Fibroblast of the aortic adventitia (primary cell): ENCODE measurements at places on chromosomes 2 and 18.

DNA sequence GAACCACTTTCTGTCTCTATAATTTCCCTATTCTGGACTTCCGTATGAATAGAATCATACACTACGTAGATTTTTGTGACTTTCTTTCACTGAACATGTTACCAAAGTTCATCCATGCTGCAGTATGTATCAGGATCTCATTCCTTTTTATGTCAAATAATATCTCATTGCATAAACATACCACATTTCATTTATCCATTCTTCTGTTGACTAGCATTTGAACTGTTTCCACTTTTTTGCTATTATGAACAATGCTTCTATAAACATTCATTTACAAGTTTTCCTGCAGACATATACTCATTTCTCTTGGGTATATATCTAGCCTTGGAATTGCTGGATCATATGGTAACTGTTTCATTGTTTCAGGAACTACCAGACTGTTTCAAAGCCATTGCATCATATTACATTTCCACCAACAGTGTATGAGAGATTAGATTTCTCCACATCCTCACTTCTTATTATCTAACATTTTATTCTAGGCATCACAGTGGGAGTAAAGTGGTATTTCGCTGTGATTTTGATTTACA lies 186.2 kb downstream of the DYM start:
- peak; percentile 95 for DNase-seq

GRCh38 chr2:241613017-241613780 lies 23.8 kb downstream of the THAP4 start:
- DNase-seq: peak; percentile 43

- peak; percentile 57 for DNase-seq
Observed at GRCh38 chr2:44102790-44103562, 65.7 kb upstream of the PPM1B start.

GRCh38 chr18:8373486-8373885 lies 235.8 kb upstream of the RAB12 start:
- DNase-seq: peak; percentile 60

DNA sequence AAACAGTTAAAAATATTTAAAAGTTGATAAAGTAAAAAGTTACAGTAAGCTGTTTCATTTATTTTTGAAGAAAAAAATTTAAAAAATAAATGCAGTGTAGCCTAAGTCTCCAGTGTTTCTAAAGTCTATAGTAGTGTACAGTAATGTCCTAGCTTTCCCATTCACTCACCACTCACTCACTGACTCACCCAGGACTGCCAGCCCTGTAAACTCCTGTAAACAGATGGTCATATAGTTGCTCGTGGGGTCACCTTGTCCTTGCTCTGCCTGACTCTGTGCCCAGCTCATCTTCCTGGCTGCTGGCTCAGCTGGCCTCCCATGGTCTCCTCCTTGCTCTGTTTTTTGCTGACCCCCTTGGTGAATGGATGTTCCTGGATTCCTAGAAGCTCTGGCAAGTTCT lies 180.3 kb downstream of the VAPA start:
- DNase-seq: no peak

DNA sequence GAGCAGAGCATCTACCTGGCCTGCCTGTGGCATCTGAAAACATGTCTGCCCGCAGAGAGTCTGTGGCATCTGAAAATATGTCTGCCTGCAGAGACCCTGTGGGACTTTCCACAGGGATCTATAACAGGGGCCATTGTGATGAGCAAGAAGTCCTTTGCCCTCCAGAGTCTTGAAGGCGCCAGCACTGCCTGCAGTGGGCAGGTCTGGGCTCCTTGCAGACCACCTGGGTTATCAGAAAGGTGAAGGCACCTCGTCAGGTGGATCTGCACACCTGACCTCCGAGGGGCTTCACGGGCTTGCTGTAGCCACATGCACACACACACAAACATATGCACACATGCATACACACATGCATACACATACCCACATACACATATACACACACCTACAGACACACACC lies 189.5 kb upstream of the HDAC4 start:
- no peak for DNase-seq

DNA sequence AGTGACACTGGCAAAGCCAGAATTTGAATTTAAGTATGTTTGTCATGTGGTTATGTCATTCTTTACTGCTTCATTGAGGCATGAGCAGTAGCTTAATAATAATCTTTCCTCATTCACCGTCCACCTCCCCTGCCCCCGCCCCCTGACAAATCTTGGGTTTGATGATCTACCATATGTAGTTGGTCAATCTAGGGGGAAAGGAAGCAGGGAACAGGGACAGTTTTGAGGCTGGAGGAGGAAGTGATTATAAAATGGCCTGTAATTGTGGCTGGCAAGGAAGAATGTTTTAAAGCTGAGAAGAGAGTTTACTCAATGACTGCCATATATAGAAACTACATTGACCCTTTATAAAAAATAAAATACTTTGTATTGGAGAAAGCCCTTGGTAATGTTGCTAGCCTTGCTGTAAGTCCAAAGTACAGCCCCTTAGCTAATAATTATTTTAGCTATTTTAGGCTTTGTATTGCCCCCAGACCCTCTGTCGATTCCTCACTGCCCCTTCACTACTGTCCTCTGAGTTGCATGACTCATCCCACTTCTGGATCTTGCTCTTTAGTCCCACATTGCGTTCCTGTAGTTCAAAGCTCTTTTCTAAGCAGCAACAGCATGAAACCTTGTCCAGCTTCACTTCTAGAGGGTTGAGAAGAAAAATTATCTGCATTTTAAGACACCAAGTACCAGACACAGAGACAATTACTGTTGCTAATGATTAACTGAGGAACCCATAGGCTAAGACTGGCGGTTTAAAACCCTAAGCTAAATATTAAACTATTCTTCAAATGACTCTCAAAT lies 38.4 kb downstream of the PELI1 start:
- no peak for DNase-seq

GRCh38 chr2:111694700-111695101 lies 189.3 kb downstream of the ANAPC1 start:
- peak; percentile 100 for DNase-seq

DNA sequence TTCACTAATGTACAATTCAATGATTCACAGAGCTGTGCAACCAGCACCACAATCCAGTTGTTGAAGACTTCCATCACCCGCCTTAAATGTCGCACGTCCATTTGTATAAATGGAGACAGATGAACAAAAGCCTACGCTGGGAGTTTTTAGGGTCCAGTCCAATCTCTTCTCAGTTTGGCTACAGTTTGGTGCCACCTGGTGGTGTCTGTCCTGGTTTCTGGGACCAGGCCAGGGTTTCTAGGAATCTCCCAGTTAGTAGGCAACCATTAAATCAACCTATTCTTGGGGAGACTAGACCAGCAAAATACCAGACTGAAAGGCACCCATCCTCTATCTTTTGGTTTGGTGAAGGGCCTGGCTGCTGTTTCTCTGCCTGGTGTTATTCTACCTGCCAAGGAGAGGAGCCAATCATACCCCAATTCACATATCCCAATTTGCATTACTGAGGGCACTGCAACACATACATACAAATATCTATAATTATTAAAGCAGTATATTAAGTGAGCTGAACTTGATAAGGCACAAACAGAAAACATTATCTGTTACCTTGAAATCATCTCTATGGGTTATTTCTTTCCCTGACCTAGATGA lies 3.2 kb upstream of the DDX1 start:
- DNase-seq: peak; percentile 59

- peak; percentile 71 for DNase-seq
Observed at GRCh38 chr2:178280244-178280852, 86.0 kb downstream of the OSBPL6 start.

DNA sequence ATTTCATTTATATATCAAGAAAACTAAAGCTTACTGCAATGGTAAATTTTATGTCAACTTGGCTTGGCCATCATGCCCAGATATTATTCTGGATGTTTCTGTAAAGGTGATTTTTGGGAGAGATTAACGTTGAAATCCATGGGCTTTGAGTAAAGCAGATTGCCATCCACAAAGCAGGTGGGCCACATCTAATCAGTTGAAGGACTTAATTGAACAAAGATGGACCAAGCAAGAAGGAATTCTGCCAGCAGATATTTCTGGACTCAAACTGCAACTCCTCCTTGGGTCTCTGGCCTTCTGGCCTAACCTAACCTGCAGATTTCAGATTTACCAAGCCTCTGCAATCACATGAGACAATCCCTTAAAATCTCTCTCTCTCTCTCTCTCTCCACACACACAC lies 77.8 kb downstream of the GYPC start:
- no peak for DNase-seq

DNA sequence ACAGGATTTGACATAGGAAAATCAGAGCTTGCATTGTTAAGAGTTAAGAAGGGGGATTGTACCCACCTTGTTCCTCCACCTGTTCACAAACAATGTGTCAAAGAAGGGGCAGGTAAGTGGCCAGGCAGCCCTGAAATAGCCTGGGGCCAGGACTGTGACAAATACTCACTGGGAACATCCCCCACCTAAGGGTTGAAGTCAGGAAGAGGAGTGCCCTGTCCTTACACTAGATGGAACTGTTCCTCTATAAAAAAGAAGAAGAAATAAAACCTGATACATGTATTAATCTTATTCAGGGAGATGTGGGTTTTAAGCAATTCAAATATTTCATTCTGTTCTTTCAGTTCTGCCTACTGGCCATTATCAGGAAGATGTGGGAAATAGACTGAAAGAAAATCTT lies 41.9 kb downstream of the TACR1 start:
- no peak for DNase-seq

DNA sequence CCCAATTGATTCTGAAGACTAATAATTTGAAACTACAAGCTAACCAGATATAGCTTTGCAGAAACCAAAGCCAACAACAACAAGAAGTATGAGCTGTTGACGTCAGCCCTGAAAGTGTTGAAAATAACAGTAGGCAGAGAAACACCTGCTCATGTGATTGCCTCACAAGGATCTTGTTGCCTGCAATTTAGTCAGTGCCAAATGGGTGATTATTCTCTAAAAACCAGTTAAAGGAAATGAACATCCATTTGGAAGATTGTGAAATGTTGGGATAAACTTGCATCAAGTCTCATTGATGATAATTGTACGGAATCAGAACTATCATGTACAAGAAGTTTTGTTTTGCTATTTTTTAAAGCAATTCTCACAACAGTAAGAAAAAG lies 2.8 kb downstream of the CYTIP start:
- peak; percentile 49 for DNase-seq

DNA sequence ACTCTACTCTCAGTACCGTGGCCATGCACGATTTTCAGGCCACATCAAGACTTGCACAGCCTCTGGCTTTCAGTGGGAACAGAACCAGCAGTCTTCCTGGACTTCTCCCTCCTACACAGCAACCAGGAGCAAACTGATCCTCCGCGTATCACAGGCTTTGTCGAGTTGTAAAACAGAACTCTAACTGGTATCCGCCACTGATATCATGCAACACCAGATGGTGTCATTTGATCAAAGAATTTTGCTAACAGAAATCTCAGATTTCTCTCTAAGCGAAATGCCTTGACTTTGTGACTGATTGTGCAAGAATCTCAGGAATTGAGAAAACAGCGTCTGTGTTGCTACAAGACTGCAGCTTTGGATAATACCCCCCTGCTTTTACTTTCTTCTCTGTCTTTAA lies 85.7 kb downstream of the COPS8 start:
- DNase-seq: peak; percentile 99

DNA sequence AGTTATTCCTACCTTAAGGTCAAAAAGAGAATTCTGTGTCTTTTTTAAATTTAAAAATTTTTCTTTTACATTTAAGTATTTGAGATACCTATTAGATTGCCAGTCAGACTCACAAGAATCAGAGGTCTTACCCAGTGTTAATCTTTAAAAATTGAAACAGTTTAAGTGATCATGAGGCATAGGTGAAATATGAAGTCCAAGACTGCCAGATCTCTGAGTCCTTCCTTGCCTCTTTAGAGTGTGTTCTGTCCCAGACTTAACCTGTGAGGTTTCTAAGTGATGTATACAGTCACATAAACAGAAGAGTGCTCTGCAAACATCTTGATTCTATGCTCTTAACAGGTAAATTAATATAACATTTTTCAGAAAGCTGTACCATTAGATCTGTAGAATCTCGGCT lies 40.6 kb downstream of the ACTR3 start:
- DNase-seq: no peak

GRCh38 chr2:167702227-167702626 lies 545.2 kb downstream of the STK39 start:
- DNase-seq: no peak

DNA sequence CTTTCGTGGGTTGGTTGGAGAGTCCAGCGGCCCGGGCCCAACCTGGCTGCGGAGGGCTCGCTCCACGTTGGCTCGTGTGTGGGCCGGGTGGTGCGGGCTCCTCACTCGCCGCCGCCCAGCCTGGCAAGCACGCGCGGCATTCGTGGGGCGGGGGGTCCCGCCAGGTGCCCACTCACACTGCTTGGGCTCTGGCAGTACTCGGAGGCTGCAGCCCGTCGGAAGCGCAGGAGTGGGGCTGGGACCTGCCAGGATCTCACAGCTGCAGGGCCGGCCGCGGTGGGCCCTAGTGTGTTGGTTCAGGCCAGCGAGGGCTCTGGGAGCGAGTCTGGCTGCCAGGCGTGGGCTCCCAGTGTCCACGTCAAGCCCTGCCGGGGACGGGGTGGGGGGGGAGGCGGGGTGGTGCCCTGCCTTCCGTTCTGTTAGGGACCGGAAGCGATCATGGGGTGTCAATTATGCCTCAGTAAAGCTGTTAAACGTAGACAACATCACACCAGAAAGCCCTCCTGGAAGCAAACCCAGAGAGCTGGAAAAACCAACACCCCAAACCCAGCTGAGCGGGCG lies 1.0 kb upstream of the HS6ST1 start:
- no peak for DNase-seq

DNA sequence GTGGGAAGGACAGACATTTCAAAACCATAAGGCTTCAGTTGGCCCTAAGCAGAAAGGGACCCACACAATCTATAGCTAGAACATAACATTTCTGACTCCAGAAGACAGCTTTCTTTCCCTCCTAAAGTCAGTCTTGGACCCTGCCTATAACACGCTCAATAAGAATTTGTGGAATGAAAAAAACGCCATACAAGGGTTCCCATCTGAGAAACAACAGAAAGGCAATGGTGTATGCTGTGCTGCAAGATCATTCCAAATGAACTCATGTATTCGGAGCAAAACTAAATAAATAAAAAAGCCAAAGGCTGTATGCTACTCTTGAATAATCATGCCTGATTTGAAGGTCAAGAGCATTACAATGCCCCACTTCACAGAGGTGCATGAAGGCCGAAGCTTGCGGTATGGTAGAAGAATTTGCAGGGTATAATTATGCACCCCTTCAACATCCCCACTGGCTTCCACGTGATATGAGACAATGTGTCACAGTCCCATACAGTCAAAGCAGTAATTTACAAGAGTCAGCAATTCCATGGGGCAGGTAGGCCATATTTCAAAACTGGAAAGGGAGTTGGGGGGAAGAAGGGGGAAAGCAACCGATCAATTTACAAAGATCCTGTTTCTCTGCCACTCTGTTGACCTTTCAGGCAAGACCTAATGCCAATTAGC lies 61.4 kb upstream of the SLC14A2 start:
- no peak for DNase-seq

DNA sequence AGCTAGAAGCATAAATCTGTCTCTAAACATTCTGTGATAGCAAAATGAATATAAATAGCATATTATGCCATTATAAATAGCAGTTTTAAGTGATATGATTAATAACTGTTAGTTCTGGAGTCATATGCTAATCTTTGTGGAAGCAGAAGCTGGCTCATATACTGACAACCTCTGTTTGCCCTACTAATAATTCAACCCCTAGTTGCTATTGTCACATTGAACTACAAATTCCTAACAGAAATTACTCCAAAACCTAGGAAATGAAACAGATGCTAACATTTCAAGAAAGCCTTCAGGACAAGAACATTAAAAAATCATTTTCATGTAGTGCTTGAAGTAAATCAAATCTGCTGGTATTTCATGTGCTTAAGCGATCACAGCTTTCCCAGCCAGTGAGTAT lies 28.2 kb downstream of the CALCRL start:
- DNase-seq: no peak
